ENCODE measurements at places on chromosomes 5 and 9.

DNA sequence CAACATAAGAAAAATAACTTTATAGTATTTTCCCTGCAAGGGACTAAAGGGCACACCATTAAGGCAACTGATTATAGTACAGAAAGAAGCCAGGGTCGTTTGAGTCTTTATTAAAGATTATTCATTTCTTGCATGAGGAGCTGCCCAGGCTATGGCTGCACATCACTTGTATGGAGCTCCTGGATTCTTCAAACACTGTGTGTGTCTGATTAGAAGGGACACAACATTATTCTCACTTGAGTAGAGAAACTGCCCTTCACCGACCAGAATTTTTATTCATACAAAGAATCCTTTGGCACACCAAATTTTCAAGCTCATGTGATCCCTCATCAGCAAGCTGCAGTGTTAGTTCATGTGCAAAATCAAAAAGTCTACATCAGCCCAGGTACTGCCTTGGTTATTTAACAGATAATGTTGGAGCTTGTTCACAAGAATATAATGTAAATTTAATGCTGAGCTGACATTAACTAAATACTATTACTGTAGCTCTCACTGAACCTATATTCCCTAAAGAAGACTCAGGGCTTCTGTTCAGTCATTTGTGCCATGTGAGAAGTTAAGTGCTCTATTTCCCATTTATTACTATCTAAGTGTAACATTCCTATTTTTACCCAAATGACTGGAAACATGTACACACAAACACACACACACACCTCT, 9.9 kb downstream of the C5orf63 start:
- no peak for DNase-seq

- no peak for DNase-seq
Measured at GRCh38 chr5:40394698-40395097, 285.0 kb upstream of the PTGER4 start.

DNA sequence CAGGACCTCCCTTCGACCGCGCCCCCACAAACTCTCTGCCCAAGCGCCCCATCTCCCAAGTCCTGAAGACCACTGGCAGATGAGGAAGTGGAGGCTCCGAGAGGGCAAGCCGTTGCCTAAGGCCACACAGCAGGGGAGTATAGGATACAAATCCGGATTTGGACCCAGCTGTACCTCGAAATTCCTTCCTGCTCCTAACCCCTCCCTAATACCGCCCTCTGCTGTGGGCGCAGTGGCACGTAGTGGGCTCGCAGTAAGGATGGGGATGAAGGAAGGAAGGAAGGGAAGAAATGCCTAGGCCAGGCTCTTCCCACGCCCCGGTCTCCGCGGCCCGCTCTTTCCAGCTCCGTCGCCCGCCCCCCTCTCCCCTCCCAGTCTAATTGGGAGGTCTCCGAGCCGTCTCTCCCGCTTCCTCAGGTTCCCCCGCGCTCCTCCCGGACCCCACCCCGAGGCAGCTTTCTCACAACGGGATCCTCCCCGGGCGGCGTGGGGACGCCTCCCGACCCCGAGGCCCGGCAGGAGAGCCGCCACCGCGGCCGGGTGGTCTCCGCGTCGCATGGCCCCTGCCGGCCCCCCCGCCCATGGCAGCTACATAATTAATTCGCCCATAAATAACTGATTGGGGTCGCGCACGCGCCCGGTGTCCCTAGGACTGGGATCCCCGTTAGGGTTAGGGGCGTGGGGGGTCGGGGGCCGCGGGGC, 138.9 kb downstream of the C9orf50 start:
- DNase-seq = no peak

DNA sequence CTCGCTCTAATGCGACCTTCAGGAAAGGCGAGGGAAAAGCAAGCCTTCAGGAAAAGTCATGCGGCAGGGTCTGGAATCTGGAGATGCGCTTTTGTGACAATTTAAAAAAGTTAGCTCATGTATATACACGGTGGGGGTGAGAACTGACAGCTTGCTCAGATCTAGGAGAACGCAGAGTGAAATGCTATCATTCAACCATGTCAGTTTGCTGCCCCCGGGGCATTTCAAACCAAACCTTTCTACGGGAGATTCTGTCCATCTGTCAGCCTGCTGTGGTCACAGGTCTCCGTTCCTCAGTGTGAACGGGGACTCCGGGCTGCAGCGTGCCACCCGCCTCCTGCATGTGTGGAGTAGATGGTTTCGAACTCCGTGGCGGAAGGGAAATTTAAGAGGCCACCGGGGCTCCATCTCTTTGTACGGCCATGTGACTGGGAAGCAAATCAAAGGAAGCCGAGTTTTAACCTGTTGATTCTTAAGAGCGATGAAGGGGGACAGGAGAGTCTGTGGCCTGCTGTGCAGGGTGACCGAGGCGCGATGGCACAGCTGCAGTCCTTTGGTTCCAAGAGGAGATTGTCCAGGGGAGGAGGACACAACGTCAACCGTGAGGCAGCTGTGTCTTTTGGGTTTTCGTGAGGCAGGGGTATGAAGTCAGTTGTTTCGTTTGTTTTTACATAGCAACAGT, 45.9 kb downstream of the OTULIN start:
- DNase-seq = no peak

DNA sequence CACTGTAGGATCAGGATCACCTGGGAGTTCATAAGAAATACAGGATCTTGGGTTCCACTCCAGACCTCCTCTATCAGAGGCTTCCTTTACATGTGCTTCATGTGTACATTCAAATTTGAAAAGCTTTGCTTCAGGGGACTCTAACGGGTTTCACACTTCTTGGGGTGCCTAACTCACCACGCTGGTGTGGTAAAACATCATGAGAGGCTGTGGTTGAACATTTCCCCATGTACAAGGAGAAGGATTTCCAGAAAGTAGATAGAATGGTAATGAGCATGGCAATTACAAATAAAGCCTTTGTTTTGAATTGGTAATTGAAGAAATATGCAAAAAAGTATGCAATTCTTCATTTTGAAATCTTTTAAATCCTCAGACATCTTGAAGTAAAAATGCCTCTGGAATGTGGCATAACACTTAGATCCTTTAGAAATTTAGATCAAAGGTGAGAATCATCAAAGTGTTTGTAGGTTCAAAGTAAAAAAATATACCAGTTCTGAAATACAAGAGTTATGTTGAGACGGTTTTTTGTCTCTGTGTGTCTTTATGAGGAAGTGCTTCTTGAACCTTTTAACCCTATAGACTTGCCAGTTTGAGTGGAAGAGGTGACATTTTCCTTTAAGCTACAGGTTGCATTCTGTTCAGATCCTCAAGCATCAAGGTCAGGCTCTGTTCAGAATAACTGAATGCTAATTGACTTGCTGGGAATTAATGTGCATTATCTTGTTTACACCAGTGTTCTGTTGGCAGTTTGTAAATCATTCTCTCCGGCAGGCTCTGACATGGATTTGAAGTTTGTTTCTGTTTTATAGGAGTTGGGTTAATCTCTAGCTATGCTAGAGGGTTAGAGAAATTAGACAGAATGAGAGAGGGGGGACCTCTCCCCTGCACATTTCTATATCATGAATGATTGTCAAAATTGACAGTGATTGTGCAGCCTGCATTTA, 415.3 kb downstream of the MAN2A1 start:
- DNase-seq = no peak

DNA sequence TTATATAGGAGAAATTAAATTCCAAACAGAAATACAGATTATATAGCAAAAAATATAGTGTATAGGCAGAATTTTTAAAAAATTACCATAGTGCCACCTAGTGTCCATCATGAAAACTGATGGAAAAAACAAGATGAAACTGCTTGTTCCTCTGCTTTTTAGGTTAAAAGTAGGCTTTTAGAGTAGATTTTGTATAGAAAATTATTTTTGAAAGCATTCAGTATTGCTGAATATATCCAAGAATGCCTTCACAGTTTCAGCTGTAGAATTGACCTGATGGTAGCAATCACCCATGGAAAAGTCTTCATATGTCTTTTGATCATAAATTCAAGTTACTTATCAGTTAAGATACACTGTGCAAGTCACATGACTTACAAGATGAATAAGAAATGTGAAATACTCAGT, 19.7 kb downstream of the RIOK2 start:
- no peak for DNase-seq

DNA sequence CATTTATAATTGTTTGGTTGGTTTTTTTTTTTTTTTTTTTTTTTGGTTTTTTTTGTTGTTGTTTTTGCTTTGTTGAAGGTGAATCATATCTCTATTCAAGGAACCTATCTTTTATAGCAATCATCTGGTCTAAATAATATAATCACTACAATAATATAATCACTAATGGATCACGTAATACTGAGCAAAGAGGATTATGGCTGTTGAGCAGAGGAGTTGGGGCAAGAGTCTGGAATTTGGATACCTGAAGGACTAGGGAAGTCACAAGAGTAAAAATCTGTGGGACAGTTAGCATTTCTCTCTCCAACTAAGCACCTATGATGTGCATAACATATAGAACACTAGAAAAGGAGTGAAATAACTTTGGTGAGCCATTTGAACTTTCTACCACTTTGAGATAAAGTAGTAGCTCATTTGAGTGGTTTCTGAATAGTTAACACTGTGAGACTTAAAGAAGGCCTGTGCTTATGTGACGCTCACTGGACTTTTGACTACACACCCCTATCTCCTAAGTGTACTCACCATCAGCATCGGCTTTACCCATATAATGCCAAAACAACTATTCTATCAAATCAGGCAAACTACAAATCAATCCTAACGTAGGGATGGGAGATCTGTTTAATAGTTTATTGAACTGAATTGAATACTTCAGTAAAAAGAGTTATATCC, 564.9 kb upstream of the TUSC1 start:
- no peak for DNase-seq
